ENCODE measurements at places on chromosomes 12 and 14.

DNA sequence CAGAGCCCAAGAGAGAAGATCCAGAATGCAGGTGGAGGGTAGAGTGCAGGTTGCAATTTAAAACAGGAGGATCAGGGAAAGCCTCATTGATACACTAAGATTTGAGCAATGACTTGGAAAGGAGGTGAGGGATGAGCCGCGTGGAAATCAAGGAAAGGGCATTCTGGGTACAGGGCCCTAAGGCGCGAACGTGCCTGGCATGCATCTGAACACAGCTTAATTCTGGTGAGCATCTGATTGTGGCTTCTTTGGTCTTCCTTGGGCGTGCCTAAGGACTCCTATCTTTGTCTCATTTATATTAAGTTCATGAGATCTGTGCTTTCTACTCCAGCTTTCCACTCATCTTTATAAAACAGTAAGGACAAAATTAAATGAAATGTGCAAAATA, 79.3 kb downstream of the NTF3 start:
- DNase-seq, result no peak

- DNase-seq, result no peak
These were observed 544.7 kb downstream of the ETNK1 start for GRCh38 chr12:23169696-23170013.

DNA sequence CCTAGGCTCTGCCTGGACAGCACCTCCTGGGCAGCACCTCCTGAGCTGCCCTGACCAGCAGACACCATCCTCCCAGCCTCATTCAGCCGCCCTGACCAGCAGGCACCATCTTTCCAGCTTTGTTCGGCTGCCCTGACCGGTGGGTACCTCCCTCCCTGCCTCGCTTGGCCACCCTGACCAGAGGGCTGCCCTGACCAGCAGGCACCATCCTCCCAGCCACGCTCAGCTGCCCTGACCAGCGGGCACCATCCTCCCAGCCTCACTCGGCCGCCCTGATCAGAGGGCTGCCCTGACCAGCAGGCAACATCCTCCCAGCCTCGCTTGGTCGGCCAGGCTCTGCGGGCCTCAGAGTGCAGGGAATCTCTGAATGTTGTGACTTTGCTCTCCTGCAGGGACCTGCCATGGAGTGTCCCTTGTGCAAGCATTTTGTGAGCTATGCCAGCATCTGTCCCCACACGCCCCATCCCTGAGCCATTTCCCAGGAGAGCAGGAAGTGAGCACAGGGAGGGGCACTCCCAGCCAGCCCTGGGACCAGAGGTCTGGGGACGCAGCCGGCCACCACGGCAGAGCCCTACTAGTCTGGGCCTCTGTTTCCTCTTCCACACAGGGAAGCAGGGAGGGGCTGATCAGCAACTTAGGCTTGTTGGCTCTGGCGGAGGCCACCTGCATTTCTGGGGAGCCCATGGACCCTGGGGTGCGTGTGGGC, 265.5 kb downstream of the SEC23A start:
- DNase-seq, result no peak

- no peak for DNase-seq
These were observed 33.0 kb upstream of the SLC5A8 start for GRCh38 chr12:101243074-101243473.

- no peak for DNase-seq
These were observed 18.3 kb downstream of the SLC38A2 start for GRCh38 chr12:46354111-46354801.

- DNase-seq, result no peak
These were observed 33.0 kb downstream of the SAV1 start for GRCh38 chr14:50635141-50635540.

DNA sequence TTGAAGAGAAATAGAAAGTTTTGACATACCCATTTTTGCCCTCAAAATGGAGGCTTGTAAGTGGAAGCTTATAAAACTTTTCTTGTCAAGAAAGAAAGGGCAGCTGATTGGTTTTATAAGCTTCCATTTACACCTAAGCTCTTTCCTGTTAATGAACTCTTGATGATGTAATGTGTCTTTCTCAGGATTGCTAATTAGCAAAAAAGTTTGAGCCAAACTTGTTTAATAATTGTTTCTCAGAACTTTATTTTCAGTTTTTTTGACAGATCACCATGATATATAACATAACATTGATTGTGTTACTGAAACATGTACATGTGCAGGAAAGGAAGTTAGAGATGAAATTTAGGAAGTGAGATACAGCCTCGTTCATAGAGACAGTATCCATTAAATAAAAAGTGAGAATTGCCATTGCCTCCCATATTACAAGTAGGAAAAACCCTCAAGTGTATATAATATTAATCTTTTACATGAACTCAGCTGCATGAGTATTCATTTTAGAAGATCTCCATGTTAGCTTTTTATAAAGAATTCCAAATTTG, 26.8 kb downstream of the RIC8B start:
- DNase-seq, result no peak

DNA sequence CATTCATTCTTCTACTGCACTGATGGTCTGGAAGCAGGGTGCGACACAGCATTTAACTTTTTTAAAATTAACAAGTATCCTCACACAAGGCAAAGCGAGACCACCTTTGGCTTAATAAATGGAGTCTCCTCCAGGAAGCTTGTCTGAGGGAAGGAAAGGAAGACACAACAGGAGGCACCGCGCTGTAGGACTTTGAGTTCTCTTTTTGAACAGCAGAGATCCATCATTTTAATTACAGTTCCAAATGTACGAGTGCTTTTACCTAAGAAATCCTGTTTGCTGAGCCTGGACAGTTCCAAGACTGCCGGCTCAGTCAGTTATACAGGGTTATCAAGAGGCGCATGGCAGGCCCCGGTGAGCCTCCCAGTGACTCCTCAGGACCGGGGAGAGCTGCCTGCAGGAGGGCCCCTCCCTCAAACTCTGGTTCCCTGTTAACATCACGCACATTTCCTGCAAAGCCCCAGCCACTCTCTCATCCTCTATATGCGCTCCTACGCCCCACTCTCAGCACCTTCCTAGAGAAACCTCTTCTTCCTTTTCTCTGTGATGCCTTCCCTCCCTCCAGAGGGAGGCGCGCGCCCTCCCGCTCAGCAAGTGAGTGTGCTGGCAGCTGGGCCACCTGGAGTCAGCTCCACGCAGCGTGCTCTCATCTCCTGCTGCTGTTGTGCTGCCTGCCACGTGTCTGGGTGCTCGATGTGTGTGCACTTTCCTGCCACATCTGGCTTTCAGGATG, 46.1 kb downstream of the STX2 start:
- no peak for DNase-seq
